ENCODE measurements at places on chromosomes 13 and 19.

DNA sequence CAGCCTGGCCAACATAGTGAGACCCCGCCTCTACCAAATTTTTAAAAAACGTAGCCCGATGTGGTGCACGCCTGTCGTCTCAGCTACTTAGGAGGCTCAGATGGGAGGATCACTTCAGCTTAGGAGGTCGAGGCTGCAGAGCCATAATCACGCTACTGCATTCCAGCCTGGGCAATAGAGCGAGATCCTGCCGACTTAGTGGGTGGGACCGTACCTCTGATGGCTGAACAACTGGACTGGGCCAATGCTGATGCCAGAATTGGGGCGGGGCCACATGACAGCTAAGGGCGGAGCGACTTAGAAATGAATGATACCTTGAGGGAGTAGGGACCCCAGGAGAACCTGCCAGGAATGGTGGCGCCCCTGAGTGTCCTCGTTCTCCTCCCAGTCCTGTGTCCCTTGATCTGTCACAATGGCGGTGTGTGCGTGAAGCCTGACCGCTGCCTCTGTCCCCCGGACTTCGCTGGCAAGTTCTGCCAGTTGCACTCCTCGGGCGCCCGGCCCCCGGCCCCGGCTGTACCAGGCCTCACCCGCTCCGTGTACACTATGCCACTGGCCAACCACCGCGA lies 3.6 kb downstream of the LTBP4 start:
- no peak for DNase-seq

- no peak for DNase-seq
Measured at GRCh38 chr13:110897014-110897413, 17.9 kb downstream of the ANKRD10 start.

- no peak for DNase-seq
Measured at GRCh38 chr13:83024955-83025594, 857.2 kb downstream of the SLITRK1 start.

DNA sequence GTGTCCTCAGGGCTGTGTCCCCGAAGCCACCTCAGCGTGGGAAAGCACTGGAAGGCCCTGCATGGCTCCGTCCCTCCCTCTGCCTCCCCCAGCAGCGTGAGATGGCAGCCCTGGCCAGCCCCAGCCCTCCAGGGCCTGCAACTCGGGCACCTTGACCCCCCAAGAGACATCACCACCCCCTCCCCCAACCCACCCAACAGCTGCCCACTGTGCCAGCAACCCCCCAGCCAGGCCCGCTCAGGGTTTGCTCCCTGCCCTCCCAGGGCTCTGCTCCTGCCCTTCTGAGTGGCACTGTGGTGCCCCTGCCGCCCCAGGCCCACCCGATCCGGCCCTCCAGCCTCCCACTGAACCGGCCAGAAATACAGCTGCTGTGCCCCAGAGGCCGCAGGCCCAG lies 1.5 kb upstream of the ASPDH start:
- no peak for DNase-seq

DNA sequence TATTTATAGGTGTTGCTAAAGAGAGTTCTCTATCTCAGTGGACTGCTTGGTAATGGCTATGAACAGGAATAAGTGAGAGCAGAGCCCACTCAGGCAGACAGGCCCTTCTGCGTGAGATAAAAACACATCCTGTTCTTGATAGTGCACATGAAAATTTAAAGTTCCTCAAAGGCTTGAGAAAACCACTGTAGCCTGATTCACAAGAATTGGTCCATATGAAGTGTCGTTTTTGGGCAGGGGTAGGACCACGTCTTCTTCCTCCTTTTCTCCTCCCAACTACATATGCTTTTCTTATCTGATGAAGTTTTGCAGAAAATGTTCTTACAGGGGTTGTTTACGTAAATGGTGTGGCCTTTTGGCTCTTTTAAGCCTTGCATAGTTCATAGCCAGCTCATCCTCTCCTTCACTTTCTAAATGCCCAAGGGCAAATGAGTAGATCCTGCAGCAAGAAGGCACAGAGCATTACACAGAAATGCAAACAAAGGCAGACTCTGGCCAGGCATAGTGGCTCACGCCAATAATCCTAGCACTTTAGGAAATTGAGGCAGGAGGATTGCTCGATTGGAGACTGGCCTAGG lies 53.8 kb downstream of the RNF6 start:
- no peak for DNase-seq

- DNase-seq, result no peak
Measured at GRCh38 chr13:99481366-99481765, 19.9 kb upstream of the TM9SF2 start.

GRCh38 chr19:34265221-34265650 lies 10.9 kb downstream of the GARRE1 start:
- DNase-seq, result no peak

Data from astrocyte of the cerebellum (primary cell).